ENCODE measurements at places on chromosomes 6 and 20.

GRCh38 chr20:35034145-35034544, 58.5 kb downstream of the TRPC4AP start:
- DNase-seq = no peak
- H3K36me3 ChIP-seq = peaks cover 82% of the 10 kb centered on the region
- no peaks in the 10 kb centered on the region for H3K27me3 ChIP-seq
- no peaks in the 10 kb centered on the region for H3K4me1 ChIP-seq
- no peak overlapping the region for H3K4me3 ChIP-seq

DNA sequence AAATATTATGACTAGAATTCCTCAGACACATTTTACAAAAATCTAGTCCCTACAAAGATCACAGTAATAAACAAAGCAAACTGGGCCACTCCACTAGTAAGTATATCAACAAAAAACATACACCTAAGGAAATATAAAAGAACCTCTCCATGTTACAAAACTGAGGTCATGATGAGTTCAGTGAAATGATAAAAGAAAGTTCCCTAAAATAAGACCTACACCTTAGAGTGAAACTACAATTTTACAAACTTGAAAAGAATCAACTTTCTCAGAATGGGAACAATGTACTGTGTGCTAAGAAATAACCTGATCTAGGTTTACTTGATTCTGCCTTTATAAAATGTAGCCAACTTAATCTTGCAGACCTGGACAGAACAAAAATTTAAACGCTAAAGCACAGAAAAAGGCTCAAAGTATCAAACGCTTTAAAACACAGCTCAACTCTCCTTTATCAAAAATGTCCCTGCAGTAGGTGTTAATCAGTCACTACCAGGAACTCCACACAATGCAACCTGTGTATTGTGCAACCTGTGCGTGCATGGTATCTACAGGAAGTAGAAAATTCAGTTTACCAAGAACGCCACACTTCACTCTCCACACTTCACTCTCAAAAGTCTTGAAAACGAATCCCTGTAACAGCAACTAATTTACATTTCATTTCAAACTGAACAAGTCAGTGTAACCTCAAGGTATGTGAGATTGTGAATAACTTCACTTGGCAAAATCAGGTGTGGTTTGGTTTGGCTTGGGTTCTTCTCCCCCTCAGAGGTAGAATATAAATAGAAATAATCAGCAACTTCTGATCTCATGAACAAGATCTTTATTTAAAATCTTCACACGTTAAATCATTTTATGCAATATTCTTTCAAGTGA, 1.8 kb downstream of the RALGAPA2 start:
- H3K27me3 ChIP-seq = no peaks in the 10 kb centered on the region
- peaks cover 30% of the 10 kb centered on the region for H3K4me1 ChIP-seq
- H3K36me3 ChIP-seq = no peaks in the 10 kb centered on the region

DNA sequence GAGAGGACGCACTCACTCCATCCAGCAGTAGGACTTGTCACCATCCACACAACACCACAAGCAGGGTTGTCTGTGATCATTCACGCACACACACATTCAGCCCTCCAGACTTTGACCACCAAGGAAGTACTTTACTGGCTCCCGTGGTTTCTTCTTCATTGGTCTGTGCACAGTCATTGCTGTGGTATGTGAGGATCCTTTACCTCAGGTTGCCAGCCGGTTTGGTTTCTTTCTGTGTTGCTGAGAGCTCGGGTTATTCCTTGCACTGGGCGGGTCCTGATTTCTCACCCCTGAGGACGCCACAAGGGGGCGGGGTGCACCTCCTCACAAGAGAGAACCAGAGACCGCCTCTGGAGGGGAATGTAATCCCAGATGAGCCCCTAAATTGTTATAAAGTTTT, 11.2 kb downstream of the SLC35A1 start:
- H3K36me3 ChIP-seq = no peaks in the 10 kb centered on the region
- DNase-seq = peak; percentile 51
- no peak overlapping the region for H3K27ac ChIP-seq
- H3K27me3 ChIP-seq = no peaks in the 10 kb centered on the region
- no peak overlapping the region for H3K4me3 ChIP-seq

DNA sequence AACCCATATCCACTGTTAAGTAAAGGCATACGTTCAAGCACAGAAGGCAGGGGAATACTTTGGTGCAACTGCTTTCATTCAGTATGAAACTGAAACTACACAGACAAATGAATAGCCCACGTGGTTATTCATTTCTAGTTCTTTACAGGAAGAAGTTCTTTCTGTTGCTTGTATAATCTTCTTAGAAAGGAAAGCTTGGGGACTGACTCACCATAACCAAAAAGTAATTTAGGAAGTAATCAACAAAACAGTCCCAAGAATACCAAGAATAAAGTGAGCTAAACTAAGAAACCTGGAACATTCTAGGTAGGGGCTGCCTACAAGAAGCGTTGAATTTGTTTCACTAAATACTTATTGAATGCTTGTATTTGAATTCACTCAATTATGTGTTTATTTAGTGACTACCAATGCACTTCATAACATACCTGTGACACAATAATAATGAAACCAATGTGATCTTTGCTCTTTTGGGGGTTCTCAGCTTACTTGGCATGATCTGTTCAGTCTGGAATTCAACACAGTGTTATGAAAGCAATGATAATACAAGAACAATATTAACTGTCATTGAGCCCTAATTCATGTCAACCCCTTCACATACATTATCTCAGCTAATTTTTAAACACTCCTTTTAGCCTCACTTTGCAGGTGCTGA, 25.1 kb upstream of the KIAA0408 start:
- DNase-seq = no peak
- no peaks in the 10 kb centered on the region for H3K36me3 ChIP-seq
- H3K27ac ChIP-seq = peak overlapping the region; percentile 67
- no peak overlapping the region for H3K4me3 ChIP-seq
- peaks cover 18% of the 10 kb centered on the region for H3K4me1 ChIP-seq

- no peak for DNase-seq
- H3K36me3 ChIP-seq = no peaks in the 10 kb centered on the region
- no peak overlapping the region for H3K4me3 ChIP-seq
- H3K4me1 ChIP-seq = no peaks in the 10 kb centered on the region
- no peak overlapping the region for H3K27ac ChIP-seq
Observed at GRCh38 chr6:152399399-152399798, 237.8 kb downstream of the SYNE1 start.

All from DND-41 (cell line).